ENCODE measurements at places on chromosomes 6 and 20.

GRCh38 chr6:147548921-147549475 lies 40.5 kb downstream of the SAMD5 start:
- DNase-seq, result no peak

DNA sequence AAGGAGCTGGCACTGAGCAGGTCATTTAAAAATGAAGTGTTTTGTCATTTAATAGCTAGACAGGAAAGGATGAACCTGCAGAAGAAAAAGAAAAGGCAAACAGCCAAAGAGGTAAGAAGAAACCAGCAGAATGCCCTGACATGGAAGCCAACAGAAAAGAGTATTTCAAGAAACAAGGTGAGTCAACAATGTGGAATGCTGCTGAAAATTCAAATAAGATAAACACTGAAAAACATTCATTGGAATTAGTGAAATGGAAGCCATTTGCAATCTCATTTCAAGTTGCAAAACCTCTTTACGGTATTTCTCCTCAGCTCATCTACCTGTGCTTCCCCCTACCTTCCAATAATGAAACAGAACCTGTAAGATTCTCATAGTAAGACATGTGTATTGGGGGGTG lies 59.6 kb downstream of the RWDD2A start:
- no peak for DNase-seq

DNA sequence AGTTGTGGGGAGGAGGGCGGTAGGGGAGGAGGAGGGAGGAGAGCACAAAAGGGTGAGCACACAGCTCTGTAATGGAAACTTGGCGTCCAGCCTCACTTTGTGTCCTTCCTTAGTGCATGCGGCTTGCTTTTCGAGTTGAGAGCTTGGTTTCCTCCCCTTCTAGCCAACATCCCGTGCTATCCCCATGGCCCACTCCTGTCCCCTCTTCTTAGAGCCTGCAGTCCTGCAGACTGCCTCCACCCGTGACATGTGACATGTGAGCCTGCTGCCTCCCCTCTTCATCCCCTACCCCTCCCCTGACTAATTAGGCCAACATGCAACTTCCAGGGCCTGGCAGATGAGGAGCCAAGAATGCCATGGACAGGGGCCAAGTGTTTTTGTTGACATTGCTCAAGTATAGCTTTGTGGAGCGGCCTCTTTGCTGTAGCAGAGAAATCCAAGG lies 63.2 kb downstream of the SLC24A3 start:
- DNase-seq, result no peak

GRCh38 chr6:149108749-149109100 lies 208.8 kb upstream of the TAB2 start:
- DNase-seq, result no peak

GRCh38 chr6:34795836-34796425 lies 4.0 kb downstream of the BLTP3A start:
- DNase-seq, result no peak

DNA sequence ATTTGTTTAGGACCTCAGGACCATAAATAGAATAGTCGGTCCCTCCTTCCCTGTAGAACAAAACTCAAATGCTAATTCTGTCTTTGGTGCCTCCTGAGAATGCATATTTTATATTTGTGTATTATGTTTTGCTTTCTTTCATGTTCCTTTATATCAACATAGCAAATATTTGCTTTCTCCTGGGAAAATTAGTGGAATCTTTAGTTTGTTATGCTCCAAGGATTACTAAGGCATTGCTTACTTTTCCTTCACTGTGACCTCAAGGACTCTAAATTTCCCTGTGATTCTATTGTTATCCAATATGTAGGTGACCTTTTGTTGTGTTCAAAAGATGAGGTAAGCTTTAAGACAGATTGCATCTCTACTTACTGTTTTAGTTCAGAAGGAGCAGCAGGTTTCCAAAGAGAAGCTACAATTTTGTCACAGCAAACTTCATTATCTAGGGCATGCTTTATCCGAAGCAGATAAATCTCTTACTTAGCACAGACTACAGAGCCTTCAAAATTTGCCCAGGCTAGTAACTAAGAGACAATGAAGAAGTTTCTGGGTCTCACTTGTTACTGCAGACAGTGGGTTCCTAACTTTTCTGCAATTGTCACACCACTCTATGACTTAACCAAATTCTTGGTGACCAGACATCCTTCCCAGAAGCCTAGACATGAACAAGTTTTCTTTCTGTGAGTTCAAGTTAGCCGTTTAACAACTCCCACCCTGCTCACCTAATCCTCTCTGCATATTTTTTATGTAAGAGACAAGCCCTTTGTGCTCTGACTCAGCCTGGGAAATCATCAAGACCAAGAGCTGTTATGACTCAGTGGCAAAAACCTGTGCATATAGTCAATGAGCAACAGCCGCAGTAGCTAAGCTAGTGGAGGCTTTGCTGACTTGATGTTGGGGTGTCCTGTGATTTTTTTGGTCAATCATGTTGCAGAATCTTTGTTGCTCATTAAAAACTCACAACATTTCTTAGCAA lies 378.8 kb downstream of the QKI start:
- no peak for DNase-seq

DNA sequence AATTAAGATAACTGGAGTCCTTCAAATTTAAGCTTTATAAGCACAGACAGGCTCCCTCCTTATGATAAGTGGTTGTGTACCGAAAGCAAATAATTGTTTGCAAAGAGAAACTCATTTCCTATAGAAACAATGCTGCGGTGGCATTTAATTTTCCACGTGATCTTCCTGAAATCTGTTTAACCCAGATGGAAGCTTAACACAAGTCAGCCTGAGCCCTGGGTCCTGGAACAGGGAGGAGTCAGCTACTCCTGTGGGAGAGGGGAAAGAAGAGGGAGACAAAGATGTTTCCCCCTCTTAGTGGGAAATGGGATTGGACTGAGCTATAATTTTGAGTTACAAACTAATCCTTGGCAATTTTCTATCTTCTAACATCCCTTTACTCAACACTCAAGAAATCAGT lies 136.5 kb downstream of the ELOVL4 start:
- DNase-seq, result no peak

GRCh38 chr20:15703171-15703911 lies 869.9 kb downstream of the KIF16B start:
- DNase-seq, result no peak

- DNase-seq, result no peak
These were observed 135.3 kb downstream of the GRIK2 start for GRCh38 chr6:101528801-101529200.

DNA sequence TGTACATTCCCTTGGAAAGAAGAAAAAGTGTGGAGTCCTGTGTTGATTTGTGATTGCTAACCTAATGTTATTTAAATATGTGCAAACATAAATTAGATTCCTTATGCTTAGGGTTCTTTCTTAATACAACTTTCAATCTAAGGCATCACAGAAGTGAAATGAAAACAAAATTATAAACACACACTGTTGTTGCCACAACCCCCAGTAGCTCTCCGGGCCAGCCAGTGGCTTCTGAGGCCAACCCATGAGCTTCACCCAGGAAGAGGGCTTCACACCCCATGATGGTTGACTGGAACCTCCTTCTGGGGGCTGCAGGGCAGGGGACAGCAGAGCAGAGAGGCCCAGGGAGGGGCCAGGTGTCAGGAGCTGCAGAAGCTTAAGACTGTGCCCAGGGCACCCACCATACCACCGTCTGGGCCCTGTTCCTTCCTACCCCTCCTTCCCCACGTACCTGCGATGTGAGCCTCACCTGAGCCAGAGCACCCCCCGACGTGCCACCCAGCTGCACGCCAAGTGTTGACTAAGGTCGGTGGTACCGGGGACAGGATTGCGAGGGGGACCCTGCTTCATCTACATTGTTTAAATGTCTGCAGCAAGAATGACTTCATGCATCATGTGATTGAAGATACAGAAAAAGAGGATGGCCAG lies 110.5 kb downstream of the FAM120B start:
- no peak for DNase-seq

- peak; percentile 90 for DNase-seq
These were observed at the start of gene AGPAT1 for GRCh38 chr6:32175711-32176475. Gene AGPAT1, minus strand, starts transcription at chr6:32176084. Its CDS starts 4,588 bp downstream, at chr6:32171496.

- DNase-seq, result no peak
These were observed 1.5 kb downstream of the FAM50B start for GRCh38 chr6:3850451-3851203.
